ENCODE measurements at places on chromosomes 7 and 10. TPM values are rescaled to one million over a fixed set of nuclear protein-coding genes. Genes with fewer than 3 reads are reported as not detected.

DNA sequence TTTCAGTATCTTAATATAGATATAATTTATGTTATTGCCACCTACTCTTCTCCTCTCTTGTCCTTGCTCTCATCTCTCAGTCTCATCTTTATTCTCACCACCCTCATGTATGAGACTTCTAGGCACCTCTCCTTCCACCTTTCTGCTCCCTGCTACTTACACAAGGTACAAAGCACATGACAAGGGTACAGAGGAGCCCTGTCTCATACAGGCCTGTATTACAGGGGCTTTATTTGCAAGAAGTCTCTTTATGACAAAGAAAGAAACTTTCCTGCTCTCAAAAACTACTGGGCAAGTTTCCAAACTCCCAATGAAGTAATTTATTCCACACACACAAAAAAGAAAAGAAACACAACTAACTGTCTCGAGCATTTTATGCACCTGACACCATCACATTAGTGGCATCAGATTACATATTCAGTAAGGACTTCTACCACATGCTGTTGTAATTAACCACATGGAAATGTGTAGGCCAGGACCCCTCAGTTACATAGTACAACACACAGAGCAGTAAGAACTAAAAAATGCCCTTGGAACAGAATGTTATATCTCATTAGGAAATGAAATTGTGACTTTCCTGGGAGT is 253.1 kb downstream of the FZD1 start:
- H3K27ac ChIP-seq, result no peak overlapping the region
- H3K36me3 ChIP-seq, result no peaks in the 10 kb centered on the region
- H3K27me3 ChIP-seq, result no peaks in the 10 kb centered on the region
- H3K4me1 ChIP-seq, result no peaks in the 10 kb centered on the region
- H3K4me3 ChIP-seq, result no peak overlapping the region

NEUROG3 gene
- total RNA-seq, result 0.64 TPM

SPDYE9 gene
- not detected for total RNA-seq

AVPI1 gene
- 24.3 TPM for total RNA-seq

- DNase-seq, result no peak
- no peaks in the 10 kb centered on the region for H3K4me1 ChIP-seq
- H3K27ac ChIP-seq, result no peak overlapping the region
These were observed 26.8 kb downstream of the ELFN1 start for GRCh38 chr7:1696671-1697498.

DNA sequence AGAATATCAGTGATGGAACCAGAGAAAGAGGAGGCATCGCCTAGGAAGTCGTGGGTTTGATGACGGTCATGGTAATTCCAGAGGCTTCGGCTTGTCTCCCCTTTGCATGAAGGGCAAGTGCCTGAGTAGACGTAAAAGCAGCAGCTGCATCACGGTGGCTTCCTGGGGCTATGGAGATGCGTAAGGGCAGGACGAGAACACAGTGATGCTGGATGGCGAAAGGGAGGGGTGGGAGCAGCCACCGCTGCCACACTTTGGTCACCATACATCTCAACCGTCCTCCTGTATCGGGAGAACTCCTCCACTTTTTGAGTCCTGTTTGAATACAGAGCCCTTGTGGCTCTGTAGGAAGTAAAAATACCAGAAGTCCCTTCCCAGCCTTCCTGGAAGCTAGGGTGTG is 182.7 kb downstream of the ZMYND11 start:
- H3K27me3 ChIP-seq, result no peaks in the 10 kb centered on the region
- DNase-seq, result no peak
- no peaks in the 10 kb centered on the region for H3K4me1 ChIP-seq
- H3K36me3 ChIP-seq, result no peaks in the 10 kb centered on the region
- no peak overlapping the region for H3K27ac ChIP-seq

IL15RA gene
- 3.7 TPM for total RNA-seq

DNA sequence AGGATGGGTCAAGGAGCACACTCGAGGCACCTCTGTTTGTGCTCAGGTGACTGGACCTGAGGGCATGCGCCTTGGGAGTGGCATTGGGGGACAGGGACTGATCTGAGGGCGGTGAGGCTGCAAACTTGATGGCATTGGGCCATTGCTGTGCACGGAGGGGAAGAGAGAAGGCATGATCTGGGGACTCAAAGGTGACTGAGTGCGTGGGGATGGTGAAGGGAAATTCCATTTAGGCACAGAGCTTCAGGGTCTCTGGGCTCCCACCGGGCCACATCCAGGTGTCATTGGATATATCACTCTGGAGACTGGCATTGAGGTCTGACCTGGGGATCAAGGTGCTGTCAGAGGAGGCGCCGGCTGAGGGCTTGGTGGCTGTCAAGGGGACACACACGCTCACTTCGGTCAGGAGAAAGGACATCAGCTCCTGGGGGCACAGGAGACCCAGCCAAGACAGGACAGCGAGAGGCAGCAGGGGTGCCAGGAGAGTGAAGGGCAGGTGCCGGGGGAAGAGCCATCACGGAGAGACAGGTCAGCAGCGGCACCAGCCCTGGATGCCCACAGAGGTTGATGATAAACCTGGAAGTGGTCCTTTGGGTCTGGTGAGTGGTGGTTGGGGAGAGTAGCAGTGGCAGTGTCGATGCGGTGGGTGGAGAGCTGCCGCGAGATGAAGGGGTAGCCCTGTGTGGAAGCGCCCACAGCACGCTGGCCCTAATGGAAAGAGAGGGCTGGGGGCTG is 5.5 kb downstream of the ADCK2 start:
- no peak overlapping the region for H3K27ac ChIP-seq
- peaks cover 22% of the 10 kb centered on the region for H3K36me3 ChIP-seq
- peaks cover 26% of the 10 kb centered on the region for H3K4me1 ChIP-seq
- no peaks in the 10 kb centered on the region for H3K27me3 ChIP-seq
- no peak overlapping the region for H3K4me3 ChIP-seq

LIPK gene
- total RNA-seq, result not detected

DNA sequence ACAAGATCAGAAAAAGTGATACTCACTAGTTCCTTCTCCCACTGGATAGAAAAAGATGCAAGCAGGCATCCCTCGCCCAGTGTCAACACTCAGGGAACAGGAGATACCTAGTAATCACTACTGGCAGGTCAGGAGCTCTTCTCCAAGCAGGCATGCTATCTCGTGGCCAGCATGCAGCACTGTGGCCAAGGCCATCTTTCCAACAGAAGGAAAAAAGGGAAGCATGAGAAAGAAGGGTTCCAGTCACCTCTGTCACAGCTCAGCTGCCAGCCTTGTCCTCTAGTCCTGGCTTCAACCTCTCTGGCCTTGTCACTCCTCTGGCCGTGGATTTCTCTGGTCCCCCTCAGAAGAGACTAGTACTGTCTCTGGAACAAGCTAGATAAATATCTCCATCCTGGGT is 45.3 kb downstream of the DLG5 start:
- H3K27me3 ChIP-seq, result no peaks in the 10 kb centered on the region
- DNase-seq, result no peak
- H3K27ac ChIP-seq, result no peak overlapping the region
- no peaks in the 10 kb centered on the region for H3K36me3 ChIP-seq
- peaks cover 15% of the 10 kb centered on the region for H3K4me1 ChIP-seq

AASS gene
- total RNA-seq, result 10.0 TPM

ZNF804B gene
- not detected for total RNA-seq

GRCh38 chr10:77428691-77429395 is 208.8 kb downstream of the KCNMA1 start:
- H3K36me3 ChIP-seq, result no peaks in the 10 kb centered on the region
- peaks cover 8% of the 10 kb centered on the region for H3K4me1 ChIP-seq
- no peak overlapping the region for H3K4me3 ChIP-seq
- DNase-seq, result peak; percentile 49
- no peaks in the 10 kb centered on the region for H3K27me3 ChIP-seq
- peak overlapping the region; percentile 5 for H3K27ac ChIP-seq

CTNNA3 gene
- total RNA-seq, result 75.2 TPM

OR2F1 gene
- total RNA-seq, result not detected

DNA sequence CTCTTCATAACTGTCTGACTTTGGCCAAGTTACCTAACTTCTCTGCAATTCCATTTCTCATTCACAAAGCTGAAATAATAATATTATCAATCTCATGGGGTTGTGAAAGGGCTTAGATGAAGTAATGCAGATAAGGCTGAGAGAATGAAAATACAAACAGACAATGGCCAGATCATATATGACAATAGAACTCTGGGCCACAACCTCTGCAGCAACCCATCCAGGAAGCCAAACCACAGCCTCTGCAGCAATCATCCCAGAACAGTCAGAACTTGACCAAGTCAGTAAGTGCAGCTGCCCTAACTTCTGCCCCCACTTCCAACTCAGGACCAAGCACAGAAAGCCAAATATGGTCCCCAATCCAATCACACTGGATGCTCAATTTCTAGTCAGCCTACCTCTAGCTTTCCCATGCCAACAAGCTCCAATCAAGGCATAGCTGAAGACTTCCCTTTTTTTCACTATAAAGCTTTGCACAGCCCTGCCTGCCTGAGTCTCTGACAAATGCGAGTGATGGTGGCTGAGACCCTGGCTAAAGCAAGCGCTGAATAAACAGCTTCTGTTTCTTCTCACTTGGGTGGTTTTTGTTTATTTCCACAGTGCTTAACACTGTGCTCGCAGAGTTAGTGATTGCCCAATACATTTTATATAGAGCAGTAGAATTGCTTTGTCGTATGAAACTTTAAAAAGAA is 34.8 kb upstream of the TNPO3 start:
- no peaks in the 10 kb centered on the region for H3K27me3 ChIP-seq
- no peak overlapping the region for H3K27ac ChIP-seq
- H3K4me1 ChIP-seq, result no peaks in the 10 kb centered on the region
- DNase-seq, result no peak

DNA sequence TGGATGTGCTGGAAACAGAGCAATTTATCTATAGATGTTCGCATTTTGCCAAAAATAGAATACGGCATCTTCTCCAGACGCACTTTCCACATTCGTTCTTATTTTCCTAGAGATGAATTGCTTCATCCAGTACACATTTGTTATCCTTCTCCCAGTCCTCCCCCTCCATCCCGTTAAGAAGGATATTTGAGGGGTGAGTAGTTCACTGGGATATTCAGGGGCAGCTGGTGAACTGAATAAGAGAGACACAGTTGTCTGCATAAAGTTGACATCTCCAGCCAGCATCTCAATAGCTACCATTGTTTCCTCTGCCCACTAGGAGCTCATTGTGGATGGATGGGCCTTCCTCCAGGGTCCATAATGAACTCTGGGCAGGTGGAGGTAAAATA is 456.8 kb upstream of the NRP1 start:
- no peaks in the 10 kb centered on the region for H3K27me3 ChIP-seq
- no peak for DNase-seq
- no peak overlapping the region for H3K27ac ChIP-seq
- H3K36me3 ChIP-seq, result no peaks in the 10 kb centered on the region
- no peak overlapping the region for H3K4me3 ChIP-seq

- no peaks in the 10 kb centered on the region for H3K36me3 ChIP-seq
- no peak for DNase-seq
- H3K27ac ChIP-seq, result no peak overlapping the region
These were observed 1.7 kb upstream of the EMX2 start for GRCh38 chr10:117540640-117541404.

LDB1 gene
- 31.9 TPM for total RNA-seq

GRCh38 chr7:131148258-131148657 is 179.4 kb upstream of the MKLN1 start:
- H3K4me3 ChIP-seq, result no peak overlapping the region
- no peaks in the 10 kb centered on the region for H3K36me3 ChIP-seq
- no peak overlapping the region for H3K27ac ChIP-seq
- no peak for DNase-seq
- H3K27me3 ChIP-seq, result no peaks in the 10 kb centered on the region

DNA sequence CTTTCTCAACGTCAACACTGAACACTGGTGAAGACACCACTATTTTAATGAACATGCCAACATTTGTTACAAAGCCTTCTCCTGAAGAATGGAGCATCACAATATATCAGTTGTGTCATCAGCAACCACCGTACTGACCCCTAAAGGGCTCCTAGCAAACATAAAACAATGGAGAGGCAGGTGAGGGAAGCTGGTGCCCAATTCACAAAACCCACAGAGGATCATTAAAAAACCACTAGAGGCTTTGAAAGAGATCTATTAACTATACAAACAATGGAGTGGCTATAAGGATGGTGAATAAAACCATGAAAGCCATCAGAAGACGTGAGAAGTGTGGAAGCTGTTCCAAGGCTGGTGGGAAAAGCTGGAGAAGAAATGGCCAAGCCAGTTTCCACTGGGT is 150.8 kb downstream of the FAM107B start:
- no peak for DNase-seq
- no peak overlapping the region for H3K4me3 ChIP-seq

- H3K4me3 ChIP-seq, result no peak overlapping the region
- no peaks in the 10 kb centered on the region for H3K27me3 ChIP-seq
- DNase-seq, result no peak
These were observed 78.9 kb downstream of the VOPP1 start for GRCh38 chr7:55493408-55493807.

PKD1L1 gene
- 1.3 TPM for total RNA-seq

Measured in transverse colon (tissue), 4 donors.